ENCODE measurements at places on chromosomes 6 and 20. TPM values are rescaled to one million over a fixed set of nuclear protein-coding genes. Genes with fewer than 3 reads are reported as not detected.

DYNLT2 gene
- 0.68 TPM for total RNA-seq

BICRAL gene
- 7.5 TPM for total RNA-seq

OVOL2 gene
- 11.0 TPM for total RNA-seq

SLC2A10 gene
- total RNA-seq, result 12.1 TPM

TMEM200A gene
- total RNA-seq, result under 0.01 TPM

DNAAF9 gene
- total RNA-seq, result 6.5 TPM
